DND-41 (cell line): ENCODE measurements at places on chromosomes 12 and 14.

GRCh38 chr14:36747411-36748184 is 85.9 kb downstream of the PAX9 start:
- no peak for DNase-seq

DNA sequence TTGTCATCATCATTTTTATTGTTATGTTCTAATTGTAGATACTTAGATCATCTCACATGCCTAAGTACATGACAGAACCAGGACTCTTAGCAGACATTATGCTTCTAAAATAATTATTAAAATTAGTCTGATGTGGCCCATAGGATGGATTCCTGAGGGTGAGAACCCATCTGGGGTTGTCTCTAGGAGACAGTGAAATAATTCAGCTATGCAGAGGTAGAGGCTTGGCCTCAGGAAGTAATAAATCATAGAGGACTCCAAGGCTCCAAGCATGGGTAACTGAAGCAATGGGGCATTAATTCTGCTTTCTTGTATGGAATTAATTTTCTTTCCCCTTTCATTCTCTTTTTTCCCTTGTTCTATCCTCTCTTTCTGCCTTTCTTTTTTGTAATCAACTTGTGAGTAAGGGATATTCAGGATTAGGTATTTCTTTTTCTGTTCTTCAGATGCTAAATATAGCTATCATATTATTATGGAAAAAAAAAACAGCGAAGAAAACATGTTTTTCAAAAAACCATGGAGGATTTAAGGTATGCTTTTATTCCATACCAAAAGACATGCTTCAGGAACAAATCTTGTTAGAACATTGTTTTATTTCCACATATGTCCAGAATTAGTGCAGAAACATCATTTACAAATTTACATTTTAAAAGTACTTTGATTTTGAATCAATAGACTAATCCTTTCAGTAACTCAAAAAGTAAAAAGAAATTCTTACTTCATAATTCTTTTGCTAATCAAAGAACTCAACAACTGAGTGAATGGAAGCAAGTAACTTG is 263.2 kb downstream of the TRHDE start:
- no peak for DNase-seq

DNA sequence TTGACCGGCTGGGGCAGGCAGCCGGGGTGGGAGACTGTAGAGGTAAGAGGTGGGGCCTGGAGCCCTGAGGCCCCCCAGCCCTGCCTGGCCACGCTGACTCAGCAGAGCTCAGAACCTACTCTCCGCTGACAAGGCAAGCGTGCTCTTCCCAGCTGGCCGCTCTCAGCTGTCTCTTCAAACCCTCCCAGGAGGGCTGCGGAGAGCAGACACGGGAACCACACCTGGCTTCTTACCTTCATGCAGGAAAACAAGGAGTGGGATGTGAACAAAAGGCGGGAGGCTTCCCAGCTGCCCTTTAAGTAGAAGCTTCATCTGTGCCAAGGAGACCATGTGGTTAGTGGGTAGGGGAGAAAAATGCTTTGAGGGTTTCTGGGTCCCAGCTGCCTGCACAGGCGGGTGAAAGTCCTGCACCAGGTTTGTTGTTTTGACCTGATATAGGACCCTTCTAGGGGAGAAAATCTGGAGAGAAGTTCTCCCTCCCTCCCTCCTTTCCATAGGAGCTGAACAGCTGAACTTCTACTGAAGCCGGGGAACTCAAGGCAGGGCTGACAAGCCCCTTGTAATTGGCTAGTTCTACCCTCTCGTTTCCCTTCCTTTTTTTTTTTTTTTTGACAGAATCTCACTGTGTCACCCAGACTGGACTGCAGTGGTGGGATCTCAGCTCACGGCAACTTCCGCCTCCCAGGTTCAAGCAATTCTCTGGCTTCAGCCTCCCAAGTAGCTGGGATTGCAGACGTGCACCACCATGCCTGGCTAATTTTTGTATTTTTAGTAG is 12.8 kb upstream of the TESC start:
- DNase-seq: peak; percentile 30

DNA sequence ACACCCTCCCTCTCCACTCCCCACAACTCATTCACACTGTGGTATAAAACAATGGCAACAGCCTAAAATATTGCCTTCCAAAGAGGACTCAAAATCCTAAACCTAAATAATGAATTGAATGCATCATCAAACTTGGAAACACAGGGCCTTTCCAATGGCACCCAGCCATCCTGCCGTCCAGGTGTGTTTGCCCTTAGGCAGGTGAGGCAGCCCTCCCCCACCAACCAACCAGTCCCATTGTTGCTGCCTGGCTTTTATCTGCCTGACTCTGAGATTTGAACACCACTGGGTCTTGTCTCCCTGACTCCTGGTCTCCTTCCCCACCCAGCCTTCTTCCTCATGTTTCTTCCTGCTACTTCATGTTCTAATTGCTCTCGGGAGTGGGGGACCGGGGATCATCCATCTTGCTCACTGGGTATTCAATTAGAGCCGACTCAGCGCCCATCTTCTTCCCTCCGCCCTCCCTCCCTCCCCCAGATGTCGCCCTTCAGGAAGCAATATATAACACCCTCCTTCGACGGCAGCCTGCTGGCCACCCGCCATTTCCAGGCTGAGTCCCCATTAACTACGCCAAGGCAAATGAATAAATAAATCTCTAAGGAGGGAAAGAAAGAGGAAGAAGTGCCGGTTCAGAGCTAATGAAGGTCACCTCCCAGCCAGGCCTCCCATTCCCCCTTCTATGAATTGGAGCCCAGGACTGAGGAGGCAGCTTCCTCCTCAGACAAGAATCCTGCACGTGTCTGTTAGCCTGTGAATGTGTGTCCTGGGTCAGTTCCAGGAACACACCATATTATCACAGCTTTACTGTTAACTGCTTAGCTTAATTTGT is 36.3 kb upstream of the NTF3 start:
- no peak for DNase-seq

GRCh38 chr14:86777963-86778602 is 1214.9 kb downstream of the GALC start:
- DNase-seq: no peak

- DNase-seq: no peak
Measured at GRCh38 chr12:6961695-6962284, 8.7 kb downstream of the PHB2 start.

- no peak for DNase-seq
Measured at GRCh38 chr14:103225476-103225875, 102.2 kb downstream of the TNFAIP2 start.

GRCh38 chr12:113149361-113150150 is at the start of gene CFAP73:
Gene CFAP73 (plus strand): TSS chr12:113149724. CDS start chr12:113149858, 134 bp downstream.
- peak; percentile 82 for DNase-seq

- no peak for DNase-seq
Measured at GRCh38 chr12:25495331-25496097, 57.6 kb downstream of the LMNTD1 start.

DNA sequence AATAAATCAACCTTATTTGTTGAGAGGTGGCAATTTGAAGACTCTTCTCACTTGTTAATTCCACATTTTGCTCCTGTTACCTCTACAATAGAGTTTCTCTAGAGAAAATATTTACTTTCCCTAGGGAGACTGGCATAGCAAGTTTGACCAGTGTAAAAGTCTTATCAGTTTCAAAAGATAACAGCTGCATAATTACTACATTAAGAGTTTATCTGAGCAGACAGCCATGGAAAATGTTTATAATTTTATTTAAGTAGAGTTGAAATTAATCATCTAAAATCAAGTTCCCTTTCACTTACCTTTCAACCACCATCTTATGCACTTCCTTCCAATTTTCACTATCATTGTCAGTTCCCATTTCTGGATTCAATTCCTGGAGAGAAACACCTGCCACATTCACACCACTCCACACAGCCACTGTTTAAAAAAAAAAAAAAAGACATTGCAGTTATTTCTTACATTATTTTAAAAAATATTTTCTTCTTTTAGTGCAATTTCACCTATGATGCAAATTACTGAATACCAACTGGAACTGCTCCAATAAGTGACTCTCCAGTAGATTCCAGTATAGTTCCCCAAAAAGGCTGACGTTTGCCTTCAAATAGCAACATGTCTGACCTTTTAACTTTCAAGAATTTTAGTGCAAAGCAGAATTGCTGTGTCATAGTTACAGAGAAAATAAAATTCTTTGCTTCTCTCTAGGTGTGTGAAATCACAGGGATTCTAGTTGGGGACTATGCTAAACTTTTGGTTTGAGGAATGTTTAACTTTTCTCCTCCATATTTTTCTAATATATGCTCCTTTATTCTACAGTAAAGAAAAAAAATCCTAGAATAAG is 19.4 kb downstream of the LDHB start:
- DNase-seq: no peak

DNA sequence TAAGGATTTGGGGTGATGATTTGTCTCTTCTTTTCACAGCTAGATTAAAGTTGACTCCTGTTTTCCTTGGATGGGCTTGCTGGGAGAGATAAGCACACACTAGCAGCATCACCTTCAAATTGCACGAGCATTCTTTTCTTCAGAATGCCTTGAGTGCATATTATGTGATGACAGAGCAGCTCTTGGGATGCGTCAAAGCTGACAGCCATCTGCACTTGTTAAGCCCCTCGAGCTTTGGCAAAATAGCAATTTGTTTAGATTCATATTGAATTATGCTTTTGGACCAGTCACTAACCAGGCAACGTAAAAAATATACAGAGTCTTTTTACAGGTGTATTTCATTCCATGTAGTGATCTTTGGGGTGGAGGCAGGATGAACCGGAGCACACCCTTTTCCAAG is 407.0 kb downstream of the FUT8 start:
- DNase-seq: no peak

GRCh38 chr14:97458661-97459579 is 661.7 kb downstream of the VRK1 start:
- peak; percentile 88 for DNase-seq

DNA sequence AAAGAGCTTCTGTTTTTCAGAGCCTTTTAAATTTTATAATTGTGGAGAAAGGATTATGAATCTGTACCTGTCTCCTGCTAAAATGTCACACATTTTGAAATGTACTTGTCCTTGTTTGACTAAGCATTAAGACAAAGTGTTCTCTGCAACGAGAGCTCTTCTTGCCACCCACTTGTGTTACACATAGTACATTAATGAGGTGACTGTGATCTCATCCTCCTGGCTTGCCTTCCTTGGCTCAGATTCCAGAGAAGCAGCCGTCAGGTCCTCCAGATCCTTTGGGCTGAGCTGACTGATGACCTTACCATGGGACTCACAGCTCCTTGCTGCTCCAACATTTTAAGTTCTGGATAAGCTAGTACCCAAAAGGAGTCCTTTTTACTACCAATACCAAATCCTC is 81.4 kb downstream of the BBS10 start:
- DNase-seq: no peak

DNA sequence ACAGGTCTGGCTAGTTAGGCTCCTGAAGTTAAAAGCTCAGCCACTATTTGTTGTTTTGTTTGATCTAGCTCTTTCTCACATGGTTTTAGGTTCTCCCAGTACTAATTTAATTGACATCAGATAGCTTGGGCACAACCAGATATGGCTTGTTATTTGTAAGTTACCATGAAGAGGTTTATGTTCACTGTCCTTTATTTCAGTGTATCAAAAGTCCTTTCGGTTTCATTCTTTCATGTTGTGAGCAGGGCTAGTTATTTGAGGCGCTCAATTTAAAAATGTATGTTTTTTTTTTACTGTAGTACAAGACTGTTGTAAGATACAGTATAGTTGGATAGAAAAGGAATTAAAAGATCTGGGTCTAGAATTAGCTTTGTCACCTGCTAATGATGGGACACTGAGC is 7.0 kb downstream of the GPX2 start:
- DNase-seq: no peak
